ENCODE measurements at places on chromosomes 2 and 18.

- DNase-seq: no peak
Observed at GRCh38 chr18:2680216-2680792, 24.8 kb downstream of the SMCHD1 start.

DNA sequence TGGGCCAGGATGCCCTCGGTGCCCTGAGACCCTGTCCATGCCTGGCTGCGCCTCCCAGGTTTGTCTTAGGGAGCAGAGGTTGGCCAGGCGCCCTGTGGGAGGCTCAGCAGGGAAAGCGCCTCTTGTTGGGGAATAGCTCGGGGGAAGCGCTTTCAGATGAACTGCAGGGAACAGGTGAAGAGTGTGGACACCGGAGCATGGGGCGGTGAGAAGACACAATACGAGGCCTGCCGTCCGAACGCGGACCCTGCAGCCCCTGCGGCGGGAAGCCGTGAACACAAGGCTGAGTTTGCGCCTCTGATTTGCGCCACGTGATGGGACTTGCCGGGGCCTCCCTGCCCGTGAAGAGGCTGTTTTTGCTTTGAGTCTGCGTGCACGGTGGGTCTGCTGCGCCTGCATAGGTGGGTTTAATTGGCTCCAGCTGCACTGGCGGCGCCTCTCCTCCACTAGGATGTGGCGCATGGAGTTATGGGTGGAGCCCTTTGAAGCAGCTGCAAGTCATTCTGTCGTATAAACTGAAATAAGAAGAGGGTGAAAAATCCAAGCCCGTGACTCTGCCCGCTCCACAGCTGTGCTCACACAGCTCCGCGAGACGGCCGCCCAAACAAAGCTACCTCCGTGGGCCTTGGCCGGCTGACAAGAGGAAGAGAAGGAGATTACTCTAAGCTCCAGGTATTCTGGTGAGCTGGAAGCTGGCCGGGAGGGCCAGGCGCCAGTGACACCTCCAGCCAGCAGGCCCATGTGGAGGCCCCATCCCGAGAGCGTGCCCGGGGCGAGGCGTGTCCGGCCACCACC, 103.5 kb upstream of the CTDP1 start:
- no peak for DNase-seq

GRCh38 chr2:156083763-156084493, 248.6 kb downstream of the NR4A2 start:
- peak; percentile 26 for DNase-seq

- DNase-seq: no peak
Observed at GRCh38 chr2:200417366-200417765, 92.5 kb downstream of the KCTD18 start.

GRCh38 chr2:74174909-74175308, 3.8 kb downstream of the MOB1A start:
- DNase-seq: no peak

GRCh38 chr2:174797781-174798276, 33.6 kb upstream of the CHRNA1 start:
- no peak for DNase-seq

DNA sequence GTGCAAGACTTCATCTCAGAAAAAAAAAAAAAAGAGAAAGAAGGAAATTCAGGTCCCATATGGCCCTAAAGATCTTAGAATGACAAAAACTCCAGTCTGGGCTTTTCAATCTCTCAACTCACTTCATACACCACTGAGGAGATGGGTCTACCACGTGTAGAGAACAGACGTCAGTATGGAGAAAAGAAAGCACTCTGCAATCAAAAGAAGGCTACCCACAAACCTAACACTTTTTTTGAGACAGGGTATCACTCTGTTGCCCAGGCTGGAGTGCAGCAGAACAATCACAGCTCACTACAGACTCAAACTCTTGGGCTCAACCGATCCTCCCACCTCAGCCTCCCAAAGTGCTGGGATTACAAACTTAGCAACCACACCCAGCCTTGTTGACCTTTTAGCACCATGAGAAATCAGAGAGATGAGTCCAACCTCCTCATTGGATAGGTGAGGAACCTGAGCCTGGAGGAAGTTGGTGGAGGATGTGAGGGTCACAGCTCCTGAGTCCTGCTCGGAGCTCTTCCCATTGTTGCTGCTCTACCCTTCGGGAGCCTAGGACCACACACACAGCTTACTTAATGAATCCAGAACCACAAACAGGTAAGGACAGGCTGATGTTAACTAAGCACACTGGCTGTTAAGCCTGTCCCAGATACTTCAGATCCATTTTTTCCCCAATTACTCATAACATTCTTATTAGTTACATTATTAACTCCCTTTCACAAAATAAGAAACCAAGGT, 23.7 kb downstream of the TBC1D8 start:
- no peak for DNase-seq

DNA sequence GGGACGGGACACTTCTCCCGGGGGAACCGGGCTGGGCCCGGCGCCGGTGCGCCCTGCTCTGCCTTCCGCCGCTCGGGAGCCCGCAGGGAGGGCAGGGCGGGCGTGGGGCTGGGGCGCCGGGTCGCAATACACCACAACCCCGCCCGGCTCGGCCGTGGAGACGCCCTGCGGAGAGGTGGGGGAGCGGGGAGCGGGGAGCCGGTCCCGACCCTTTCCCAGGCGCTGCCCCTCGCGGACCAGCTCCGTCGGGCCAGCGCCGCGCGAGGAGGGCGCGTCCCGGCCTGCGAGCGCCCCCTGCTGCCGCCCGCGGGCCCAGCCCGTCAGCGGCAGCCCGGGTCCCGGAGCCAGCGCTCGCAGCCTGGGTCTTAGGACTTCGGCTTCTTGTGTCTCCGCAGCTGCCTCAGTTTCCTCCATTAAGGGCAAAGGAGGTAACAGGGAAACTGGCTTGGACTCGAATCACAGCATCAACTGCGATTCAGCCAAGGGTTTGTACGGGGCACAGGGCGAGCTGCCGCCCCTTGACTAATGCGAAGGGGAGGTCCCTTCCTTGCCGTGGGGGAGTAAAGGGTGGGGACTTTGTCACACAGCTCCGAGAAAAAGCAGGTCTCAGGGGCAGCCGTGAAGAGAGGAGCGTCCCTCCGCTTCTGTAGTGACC, 635 bp upstream of the ADRA2B start:
- no peak for DNase-seq

DNA sequence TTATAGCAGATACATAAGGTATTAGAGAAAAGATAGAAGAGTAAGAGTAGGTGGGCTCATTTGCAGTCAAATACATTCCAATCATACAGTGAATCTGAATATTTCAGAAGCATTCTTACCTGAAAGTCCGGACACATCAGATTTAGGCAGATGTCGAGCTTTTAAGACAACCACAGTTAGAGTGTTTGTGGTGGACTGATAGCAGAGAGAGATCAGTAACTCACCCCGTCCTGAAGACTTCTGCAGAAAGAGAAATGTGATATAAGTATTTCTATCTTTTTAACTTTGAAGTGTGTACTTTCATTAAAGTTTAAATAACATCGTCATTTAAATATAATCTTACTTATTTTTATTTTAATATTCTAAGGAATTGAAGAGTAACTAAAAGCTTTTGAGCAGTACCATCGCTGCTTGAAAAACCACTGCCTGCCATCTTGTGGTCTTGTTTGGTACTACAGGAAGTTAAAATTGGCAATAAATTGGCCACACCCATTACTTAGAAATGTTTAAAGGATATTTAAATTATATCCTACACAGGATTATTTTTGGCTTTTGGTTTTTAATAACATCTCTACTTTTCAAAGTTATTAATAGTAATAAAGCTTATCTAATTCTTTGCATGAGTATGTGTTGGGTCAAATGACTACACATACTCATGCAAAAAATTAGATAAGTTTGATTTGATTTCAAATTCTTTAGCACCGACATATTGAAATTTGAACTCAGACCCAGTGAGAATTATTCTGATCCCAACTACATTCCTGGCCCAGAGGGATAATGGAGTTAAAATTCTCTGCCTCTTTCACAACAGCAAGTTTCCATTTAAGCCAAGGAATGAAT, 5.5 kb downstream of the SYT4 start:
- no peak for DNase-seq

- no peak for DNase-seq
Observed at GRCh38 chr2:189854940-189855339, 70.7 kb downstream of the PMS1 start.

DNA sequence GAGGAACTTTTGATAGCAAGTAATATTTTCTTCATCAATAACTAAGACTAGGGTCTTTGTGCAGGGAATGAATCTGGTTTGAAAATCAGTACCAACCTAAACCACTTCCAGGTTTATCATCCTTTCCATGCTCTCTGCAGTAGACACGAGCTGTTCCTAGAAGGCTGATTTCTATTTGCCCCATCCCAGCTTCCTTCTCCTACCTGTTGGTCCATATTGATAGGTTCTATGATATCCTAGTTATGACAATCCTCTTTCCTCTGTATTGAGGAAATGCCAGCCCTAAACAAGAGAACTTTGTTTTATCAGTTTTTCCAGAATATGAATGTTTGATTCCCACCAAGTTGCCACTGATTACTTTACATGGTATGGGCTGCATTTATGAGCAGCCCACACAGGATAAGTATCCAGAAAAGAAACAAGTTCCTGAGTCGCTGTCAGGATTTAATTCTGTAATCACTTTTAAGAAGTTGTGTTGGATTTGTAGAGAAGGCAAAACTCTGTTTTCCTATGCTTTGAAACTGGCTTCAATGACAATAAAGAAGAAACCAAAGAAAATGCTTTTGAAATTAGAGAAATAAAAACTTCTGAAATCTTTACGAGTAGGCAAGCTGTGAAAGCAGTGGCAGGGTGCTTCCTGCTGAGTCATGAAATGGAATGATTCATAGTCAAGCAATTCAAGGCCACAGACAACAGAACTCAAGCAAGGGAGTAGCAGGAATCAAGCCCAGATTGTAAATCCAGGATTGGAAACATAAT, 37.3 kb upstream of the TANK start:
- peak; percentile 80 for DNase-seq

GRCh38 chr2:84908948-84909713, 3.7 kb downstream of the TMSB10 start:
- DNase-seq: no peak

DNA sequence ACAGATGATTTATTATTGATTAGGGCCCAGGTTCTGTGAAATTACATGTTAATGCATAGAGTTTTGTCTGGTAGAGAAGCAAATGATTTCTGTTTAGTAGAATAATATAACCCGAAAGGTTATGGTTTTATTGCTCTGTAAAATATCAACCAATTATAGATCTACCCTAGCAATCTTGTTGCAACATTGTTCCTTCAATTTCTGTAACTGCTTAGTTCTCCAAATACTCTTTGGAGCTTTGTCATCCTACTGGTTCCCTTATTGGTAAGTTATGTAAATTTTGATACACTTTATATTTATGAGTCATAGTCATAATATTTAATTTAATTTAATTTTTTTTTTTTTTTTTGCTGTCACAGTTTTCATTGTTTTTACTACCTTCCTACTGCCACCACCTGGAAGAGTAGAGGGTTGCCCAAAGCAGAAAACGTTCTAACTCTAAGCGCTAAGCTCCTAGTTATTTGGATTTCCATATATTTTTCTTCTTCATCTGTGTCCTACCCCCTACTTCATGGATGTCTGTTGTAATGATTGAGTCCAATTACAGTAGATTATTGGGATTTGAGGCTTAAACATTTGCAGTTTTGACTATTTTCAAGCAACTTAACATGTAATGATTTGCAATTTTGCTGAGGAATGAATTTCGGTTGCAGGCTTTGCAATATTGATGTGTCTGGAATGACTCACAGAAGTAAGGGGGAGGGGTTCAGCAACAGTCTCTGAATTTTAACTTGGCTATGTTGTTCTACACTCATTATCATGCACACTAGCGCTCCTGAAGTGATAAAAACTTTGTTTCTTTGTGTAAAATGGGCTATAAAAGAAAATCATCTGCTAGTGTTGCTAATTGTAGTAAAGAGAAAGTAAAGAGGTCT, 51.1 kb downstream of the NABP1 start:
- no peak for DNase-seq

DNA sequence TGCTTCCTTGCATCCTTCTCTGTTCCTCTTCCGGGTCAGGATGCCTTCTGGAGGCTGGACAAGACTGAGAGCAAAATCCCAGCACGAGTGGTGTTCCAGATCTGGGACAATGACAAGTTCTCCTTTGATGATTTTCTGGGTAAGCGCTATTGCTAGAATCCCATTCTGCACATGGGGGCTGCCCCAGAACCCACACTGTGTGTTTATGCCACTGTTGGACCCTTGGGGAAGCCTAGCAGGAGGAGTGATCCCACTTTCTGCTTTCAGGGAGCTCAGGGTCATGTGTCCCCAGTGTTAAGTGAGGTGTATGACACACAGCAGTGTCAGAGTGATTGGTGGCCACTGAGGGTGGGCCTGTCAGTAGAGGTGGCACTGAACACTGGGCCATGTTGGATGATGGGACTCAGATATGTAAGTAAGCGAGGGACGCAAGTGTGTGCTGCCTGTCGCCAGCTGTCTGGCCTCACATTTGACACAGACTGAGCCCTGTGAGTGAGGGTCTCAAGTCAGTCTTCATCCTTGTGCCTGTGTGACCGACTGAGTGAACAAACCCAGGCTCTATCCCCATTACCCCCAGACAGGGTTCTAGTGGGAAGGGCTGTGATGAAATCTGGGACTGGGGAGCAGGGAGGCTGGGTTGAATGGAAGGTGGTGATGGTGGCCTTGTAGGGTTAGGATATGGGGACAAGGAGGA, 220.9 kb downstream of the DYSF start:
- DNase-seq: no peak

DNA sequence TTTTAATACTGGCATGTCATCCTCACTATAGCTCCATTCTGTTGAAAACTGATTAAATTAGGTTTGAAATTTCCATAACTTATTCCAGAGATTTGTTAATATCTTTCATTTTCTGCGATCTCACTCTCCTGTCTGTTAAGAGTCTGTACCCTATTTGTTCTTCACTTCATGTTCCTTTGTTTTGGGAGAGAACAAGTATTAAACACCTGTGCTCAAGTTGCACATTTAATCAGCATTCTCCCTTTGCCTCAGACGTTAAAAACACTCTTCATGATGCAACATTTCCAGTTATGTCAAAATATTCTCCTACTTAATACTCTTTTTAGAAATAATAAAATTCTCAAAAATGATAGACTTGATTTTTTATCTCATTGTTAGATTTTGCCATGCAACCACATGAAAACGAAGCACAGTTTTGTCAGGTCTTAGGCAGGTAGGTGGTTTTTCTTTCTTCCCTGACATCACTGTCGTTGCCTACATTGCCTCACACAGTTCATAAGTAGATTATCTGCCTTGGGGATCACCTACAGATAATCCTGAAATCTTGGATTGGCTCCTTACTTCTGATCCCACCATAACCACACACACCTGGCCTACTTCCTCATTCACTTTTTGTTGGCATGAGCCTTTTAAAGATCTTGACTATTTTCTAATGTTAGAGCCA, 109.9 kb downstream of the GAREM1 start:
- DNase-seq: no peak

Measured in retinal pigment epithelial cell (primary cell).